ENCODE measurements at places on chromosomes 6 and 20.

DNA sequence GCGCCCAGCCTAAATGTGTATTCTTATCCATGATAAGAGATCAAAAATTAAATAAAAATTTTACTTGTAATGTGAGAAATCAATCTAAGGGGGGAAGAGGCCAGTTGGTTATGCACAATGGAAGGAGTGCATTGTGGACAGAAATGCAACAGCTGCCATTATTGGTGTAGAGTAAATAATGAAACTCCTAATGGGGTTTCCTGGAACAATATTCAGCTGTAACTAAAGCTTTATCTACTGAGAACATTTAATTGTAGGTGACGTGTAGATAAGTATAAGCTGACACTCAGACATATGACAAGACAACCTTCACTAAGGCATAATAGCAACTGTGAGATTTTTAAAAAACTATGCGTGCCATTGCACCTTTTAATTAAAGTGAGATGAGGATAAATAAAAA is 71.4 kb downstream of the CEP57L1 start:
- no peak for DNase-seq

- DNase-seq = no peak
Measured at GRCh38 chr20:11979306-11979990, 61.8 kb downstream of the BTBD3 start.

DNA sequence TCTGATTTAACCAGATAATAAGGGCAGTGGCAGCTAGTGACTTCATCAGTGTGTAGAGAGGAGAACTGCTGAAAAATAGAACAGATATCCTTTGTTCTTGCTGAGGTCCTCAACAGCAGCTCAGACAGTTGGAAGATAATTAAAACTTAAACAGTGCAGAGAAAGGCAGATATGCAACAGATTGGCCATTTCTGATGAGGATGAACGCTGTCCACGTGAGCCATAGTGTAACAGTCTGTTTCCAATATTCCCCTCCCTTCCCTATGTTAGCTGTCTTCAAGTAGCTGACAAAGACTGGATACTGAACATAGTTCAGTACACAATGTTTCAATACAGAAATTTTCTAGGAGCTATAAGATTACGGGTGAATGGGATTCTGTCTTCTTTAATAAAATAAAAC is 291.4 kb downstream of the BTBD9 start:
- no peak for DNase-seq

- peak; percentile 25 for DNase-seq
Measured at GRCh38 chr6:144008120-144008811, at the start of gene PLAGL1. Gene PLAGL1 (minus strand): TSS chr6:144008259. CDS start chr6:143948136, 60,123 bp downstream.

- no peak for DNase-seq
Measured at GRCh38 chr6:99492092-99492491, 23.1 kb downstream of the USP45 start.

- no peak for DNase-seq
Measured at GRCh38 chr6:28693033-28693750, 167.5 kb downstream of the GPX5 start.

- no peak for DNase-seq
Measured at GRCh38 chr20:9632265-9632664, 117.9 kb downstream of the LAMP5 start.

- DNase-seq = no peak
Measured at GRCh38 chr6:164826831-164827468, 482.5 kb downstream of the C6orf118 start.

GRCh38 chr20:25233016-25233772 is 14.7 kb upstream of the PYGB start:
- DNase-seq = no peak

Data from SK-N-DZ (cell line).